ENCODE measurements at places on chromosomes 7 and 10.

- no peak for DNase-seq
Observed at GRCh38 chr10:60731134-60731885, 47.0 kb upstream of the CDK1 start.

- DNase-seq: peak; percentile 89
Observed at GRCh38 chr7:80724249-80724871, 85.9 kb downstream of the CD36 start.

GRCh38 chr7:128171-129080, 63.9 kb upstream of the FAM20C start:
- no peak for DNase-seq

DNA sequence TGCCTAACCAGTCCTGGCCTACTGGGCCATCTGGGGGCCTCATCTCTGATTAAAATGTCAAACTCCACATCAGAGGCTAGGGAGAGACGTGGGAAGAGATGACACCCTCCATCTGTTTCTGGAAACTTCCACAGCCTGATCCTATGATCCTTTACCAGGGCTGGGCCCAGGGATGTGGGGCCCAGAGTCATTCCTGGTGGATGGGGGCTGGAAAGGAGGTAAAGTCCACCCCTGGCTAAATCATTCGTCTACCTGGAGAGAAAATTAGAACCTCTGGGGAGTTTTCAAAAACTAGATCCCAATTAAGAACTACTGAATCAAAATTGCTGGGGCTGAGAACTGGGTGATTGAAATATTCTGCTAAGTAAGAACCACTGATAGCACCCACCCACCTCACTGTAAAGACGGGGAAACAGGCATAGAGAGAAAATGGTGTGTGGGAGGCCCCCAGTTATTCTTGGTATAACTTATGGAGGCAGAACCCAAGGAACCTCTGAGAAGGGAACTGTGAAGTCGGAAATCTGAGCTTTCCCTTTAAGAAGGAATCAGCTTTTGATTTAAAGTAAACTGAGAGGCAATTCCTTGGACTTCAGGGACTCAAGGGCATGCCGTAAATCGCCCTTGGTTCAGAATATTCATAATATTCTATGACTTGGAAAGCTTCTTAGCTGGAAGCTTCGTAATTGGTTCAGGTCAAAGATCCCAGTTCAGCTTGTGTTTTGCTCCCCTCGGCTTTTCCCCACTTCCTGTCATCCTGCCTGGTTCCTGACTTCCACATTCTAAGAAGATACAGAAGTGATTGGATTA, 53.1 kb downstream of the PRKAG2 start:
- no peak for DNase-seq

GRCh38 chr7:29105752-29106668, 40.3 kb downstream of the CPVL start:
- DNase-seq: peak; percentile 78

- no peak for DNase-seq
Observed at GRCh38 chr7:37694208-37695094, 10.9 kb downstream of the GPR141 start.

DNA sequence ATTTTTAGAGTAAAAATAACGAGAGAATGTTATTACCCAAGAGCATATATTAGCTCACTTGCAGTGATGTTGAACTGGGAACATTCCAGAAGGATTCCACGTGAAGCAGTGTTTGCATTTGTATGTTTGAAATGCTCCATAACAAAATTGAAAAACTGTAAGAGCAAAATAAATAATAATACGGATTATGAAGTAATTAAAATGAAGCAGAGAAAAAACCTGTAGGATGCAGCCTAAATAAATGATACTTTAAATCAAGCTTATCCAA, 203.3 kb downstream of the BAMBI start:
- DNase-seq: no peak

GRCh38 chr10:61050120-61050745, 106.2 kb upstream of the RHOBTB1 start:
- DNase-seq: no peak

- no peak for DNase-seq
Observed at GRCh38 chr10:133010095-133010842, 67.9 kb upstream of the CFAP46 start.

DNA sequence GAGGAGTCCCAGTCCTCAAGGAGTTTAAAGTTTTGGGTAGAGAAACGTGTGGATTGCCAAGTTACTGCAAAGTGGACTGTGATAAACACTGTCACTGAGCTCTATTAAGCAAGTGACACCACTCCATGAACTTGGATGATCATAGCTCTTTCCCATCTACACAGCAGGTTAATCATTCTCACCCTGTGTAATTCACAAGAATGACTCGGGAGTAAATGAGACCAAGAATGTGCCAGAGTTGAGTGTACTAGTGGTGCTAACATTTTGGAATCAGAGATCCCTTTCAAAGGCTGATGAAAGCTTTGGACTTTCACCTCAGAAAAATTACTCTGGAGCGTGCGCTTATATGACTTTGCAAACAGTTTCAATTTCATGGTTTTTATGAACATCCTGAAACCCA, 80.8 kb downstream of the RBM20 start:
- DNase-seq: no peak

DNA sequence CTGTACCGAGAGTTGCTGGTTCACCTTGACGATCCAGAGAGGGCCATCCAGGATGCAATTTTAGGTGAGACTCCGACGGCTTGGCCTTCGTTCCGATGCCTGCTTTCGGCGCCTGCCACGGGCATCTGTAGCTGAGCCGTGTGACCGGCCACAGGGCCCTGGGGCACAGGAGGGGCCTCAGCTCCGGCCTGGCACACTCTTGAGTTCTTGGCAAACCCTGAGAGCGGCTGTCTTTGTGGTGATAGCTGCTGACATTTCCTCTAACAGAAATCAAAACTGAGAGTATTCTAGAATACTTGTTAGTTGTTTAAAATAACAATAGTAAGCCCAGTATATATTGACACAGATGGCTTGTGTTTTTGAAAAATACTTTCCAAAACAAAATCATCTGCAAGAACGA, 52.2 kb upstream of the SUN1 start:
- DNase-seq: no peak

DNA sequence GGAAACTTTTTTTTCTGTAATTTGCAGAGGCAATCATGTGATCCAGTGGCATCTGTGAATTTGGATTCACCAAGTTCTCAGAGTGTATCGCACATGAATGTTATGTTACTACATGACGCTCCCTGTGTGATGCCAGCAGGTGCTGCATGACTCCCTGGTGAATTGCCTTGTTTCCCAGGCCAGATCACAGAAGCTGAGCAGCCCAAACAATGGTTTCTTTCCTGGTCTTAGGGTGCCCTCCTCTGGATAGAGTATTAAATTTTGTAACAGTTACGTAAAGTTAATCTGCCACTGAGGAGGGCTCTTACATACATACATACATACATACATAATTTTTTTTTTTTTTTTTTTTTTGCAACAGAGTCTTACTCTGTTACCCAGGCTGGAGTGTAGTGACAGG, 3.6 kb downstream of the ZSCAN21 start:
- peak; percentile 40 for DNase-seq

GRCh38 chr10:43091846-43092245, 15.0 kb downstream of the RET start:
- no peak for DNase-seq

DNA sequence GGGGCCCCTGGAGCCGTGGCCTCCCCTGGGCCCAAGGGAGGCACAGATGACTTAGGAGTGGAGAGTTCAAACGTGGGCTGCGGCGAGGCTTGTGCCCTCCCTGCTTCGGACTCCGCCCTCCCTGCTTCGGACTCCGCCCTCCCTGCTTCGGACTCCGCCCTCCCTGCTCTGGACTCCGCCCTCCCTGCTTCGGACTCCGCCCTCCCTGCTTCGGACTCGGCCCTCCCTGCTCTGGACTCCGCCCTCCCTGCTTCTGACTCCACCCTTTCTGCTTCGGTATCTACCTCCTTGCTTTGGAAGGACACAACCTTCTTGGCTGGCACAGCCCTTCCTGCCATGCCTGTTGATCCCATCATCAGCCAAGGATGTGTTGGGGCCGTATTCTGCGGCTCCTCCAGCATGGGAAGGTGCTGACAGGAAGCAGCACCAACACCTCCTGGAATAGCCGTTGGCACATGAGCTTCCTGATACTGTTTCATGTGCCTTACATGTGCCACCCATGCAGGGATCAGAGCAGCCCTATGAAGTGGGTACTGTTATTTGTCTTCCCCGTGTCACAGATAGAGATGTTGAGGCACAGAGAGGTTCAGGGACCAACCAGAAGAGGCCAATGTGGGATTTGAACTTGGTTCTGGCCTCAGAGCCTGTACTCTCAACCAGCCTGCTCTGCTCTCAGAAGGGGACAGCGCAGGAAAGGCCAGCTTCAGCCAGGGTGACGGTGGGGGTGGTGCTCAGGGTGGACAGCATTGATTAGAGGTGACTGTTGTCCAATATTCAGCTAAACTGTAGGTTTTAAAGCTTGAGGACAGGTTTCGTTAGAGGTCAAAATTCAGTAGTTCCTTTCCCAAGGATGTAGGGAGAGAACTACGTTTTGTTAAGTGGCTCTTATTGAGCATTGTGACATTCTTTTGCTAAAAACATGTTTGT, 114.5 kb downstream of the NKX6-2 start:
- DNase-seq: no peak

DNA sequence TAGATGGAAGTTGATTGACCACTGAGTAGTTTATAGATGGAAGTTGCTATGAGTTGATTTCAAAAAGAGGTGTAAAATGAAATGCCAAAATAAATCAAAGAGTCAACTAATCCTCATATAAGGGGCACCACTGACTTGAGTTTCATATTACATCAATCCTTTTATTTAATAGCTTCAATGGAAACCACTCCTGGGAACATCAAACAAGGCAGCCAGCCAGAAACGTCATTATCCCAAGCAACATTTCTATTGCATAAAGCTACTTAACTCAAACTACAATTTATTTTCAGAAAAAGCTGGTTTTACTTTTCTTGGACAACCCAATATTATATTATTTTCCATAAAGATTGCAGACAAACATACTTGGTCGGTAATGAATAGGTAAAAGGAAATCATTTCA, 162.1 kb downstream of the TSPAN12 start:
- DNase-seq: no peak

DNA sequence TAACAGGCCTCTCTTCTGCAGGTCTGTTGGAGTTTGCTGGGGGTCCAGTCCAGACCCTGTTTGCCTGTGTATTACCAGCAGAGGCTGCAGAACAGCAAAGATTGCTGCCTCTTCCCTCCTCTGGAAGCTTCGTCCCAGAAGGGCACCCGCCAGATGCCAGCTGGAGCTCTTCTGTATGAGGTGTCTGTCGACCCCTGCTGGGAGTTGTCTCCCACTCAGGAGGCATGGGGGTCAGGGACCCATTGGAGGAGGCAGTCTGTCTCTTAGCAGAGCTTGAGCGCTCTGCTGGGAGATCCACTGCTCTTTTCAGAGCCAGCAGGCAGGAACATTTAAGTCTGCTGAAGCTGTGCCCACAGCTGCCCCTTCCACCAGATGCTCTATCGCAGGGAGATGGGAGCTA, 361.1 kb upstream of the NRP1 start:
- no peak for DNase-seq

GRCh38 chr7:148630078-148630477, 39.5 kb downstream of the C7orf33 start:
- DNase-seq: no peak

GRCh38 chr7:47663213-47663612, 81.3 kb upstream of the TNS3 start:
- no peak for DNase-seq

DNA sequence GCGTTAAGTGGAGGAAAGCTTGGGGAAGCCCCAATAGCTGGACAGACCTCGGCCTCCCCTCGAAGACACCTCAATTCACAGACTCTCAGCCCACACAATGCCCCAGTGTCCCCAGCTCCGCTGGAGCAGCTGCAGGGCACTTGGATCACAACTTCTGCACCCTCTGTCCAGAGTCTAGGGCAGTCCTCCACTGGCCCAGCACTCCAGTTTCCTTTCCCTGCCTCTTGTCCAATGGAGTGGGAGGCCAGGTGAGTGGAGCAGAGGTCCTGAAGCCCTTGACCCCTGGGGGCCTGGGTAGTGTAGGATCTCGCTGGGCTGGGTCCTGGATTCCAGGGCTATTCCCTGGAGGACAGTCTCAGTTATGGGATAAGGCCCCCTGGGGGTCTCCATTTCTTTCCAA, 11.9 kb downstream of the SFRP5 start:
- no peak for DNase-seq

- DNase-seq: no peak
Observed at GRCh38 chr10:131188494-131188893, 123.0 kb downstream of the TCERG1L start.

DNA sequence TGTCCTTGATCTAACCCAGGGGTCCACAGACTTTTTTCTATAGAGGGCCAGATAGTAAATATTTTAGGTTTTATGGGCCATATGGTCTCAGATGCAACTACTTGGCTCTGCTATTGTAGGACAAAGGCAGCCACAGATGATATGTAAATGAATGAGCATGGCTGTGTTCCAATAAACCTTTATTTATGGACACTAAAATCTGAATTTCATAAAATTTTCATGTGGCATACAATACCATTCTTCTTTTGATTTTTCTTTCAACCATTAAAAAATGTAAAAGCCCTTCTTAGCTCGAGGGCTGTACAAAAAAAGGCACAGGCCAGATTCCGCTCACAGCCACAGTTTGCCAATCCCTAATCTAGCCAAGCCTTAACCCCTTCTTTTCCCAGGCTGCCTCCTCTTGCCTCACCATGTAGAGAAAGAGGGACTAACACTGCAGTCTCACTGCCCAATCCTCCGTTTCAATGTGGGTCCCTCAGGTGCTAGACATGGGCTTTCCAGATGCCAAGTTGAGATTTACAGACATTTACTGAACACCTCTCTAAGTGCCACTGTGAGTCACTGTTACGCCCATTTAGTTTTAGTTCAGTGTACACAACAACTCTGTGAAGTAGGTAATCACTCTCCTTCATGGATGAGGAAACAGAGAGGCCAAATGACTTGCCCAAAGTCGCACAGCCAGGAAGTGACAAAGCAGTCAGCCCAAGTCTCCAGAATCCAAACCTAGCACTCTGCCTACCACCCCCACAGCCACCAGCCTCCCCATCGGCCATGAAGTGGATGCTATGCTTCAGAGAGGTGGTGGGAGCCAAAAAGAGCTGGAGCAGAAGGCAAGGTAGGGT, 132.6 kb upstream of the PDLIM1 start:
- no peak for DNase-seq

GRCh38 chr10:101487399-101487798, 100.7 kb downstream of the POLL start:
- no peak for DNase-seq

Data from hindlimb muscle (tissue), 1 donor.